ENCODE measurements at places on chromosomes 7 and 10. TPM values are rescaled to one million over a fixed set of nuclear protein-coding genes. Genes with fewer than 3 reads are reported as not detected.

The C10orf67 gene
- total RNA-seq, result not detected

The CTAGE6 gene
- not detected for total RNA-seq

The PTN gene
- 19.5 TPM for total RNA-seq

The NXPH1 gene
- not detected for total RNA-seq

The OR2A12 gene
- total RNA-seq, result not detected

The ASIC3 gene
- total RNA-seq, result 0.12 TPM

The MUC12 gene
- 8.7 TPM for total RNA-seq

The CYP2C9 gene
- not detected for total RNA-seq

The CCDC136 gene
- 7.7 TPM for total RNA-seq

The SPAM1 gene
- total RNA-seq, result not detected

The PSMA2 gene
- 340 TPM for total RNA-seq

The CLRN3 gene
- not detected for total RNA-seq

The CYP2E1 gene
- 2.5 TPM for total RNA-seq

The DDC gene
- total RNA-seq, result not detected

DNA sequence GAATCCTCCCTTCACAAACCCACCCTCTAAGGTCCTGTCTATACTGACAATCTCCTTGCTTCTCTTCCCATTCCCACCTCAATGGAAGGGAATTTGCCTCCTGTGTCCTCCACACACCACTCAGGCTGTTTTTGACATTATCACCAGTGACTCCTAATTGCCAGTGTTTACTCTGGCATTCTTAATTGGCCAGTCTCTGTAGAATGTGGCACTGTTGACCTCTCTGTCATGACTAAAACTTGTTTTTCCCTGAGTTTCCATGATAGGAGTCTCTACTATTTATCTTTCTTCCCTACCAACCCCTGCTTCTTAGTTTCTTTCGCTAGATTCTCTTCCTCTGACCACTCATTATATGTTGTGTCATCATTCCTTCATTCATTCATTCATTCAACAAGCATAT is 12.1 kb downstream of the SLC16A12 start:
- no peak for DNase-seq

DNA sequence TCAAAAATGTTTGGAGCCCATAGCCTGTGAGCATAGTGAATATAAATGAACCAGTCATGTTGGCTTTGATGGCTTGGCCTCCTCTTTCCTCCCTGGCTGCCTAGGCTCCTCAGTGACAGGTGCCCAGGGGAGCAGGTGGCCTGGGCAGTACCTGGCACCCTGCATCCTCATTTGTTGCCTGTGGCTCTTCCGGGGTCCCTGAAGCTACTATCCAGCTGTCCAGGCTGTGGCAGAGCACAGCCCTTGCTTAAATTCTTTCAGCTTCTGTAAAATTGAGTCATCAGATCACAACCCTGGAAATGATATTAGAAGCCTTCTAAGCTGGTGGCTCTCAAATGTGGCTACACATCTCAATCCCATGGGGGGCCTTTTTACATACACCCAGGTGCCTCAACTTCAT is 525.4 kb downstream of the GALNT17 start:
- no peak for DNase-seq

DNA sequence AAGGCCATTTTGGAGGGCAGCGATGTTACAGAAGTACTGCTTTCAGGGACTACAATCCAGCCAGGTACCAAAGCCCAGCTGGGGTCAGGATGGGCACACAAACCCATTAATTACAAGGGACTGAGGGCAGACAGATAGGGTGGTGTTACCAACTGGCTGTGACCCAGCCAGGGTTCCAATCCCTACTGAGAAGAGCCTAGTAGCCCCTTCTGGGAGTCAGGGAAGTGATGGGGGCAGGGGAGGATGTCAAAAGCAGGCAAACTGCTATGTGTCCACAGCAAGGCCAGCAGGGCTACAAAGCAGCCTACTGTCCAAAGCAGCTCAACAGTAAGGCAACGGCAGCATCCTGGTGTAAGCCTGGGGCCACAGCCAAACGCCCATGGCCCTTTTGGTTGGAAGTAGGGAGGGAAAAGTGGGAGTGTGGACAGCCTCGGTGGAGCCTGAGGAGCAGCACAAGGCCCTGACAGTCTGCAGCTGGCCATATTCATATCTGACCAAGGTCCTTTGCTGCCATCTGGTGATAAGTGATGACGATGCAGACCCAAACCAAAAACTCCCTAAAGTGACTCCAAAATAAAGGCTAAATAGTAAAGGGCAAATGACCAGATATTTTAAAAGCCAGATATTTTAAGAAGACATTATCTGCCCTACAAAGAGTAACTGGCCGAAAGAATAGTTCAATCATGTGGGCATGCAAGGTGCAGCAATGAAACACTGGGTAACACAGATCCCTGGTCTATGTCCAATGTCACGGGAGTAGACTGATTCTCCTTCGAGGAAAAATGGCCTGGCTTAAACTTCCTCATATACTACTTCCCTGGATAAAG is 56.9 kb downstream of the XPNPEP1 start:
- DNase-seq, result no peak

GRCh38 chr10:106765241-106765754 is 399.2 kb downstream of the SORCS1 start:
- DNase-seq, result no peak

DNA sequence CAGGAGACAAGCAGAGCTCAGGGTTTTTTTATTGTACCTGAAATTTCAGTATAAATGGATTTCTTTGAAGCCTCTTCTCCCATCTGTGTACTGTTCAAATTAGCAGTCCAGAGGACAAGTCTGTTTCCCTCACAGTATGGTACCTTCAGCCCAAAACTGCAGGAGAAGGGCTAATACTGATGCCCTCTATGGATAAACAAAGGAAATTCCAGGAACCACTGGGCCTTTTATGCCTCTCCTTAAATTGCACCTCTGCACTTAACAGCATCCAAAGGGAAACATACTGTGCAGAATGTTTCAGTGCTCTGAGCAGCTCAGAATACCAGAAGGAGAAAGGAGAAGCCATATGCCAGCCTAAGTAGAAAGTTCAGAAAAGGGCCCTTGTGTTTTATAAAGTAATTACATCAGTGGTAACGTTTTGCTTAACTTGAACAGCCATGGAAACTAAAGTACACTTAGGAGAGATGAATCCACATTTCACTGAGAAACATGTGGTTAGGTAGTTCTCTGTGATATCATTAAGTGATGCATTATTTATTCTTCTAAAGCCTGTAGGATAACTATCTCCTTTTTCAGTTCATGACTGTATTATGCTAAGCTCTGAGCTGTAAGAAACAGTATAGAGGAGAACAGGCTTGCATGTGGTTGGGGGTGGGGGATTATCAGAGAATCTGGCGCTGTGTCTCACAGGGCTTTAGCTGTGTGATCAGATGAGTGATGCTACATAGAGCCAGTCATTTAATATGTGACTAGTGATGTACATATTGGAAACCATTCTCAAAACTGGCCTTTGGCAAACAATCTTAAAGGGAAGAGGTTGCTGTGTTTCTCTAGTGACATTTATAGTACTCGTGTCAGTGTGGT is 111.3 kb downstream of the POU6F2 start:
- DNase-seq, result no peak

- DNase-seq, result no peak
Measured at GRCh38 chr7:128928882-128929788, 8.6 kb upstream of the IRF5 start.

- DNase-seq, result no peak
Measured at GRCh38 chr7:157714166-157715070, 377.6 kb downstream of the DNAJB6 start.

GRCh38 chr7:80884511-80885195 is 34.2 kb downstream of the SEMA3C start:
- no peak for DNase-seq

DNA sequence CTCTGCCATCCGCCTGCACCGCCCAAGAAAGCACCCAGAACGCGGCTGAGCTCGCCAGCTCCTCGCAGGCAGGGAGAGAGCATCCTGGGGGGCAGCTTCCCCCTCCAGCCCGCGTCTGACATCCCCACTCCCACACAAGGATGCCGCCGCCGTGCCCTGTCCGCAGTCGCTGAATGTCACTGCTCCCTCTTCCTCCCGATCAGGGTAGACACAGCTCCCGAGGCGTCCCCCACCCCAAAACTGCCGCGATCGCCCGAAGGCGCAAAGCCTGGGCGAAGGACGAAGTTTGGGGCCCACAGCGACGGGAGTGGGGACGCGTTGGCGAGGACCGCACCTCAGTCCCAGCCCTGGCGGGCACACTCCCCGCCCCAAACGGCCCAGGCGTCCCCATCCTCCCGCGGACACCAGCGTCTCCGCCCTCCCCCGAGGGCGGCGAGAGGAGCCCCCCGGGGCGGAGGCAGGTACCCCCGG is 1.5 kb upstream of the KAT6B start:
- peak; percentile 13 for DNase-seq

GRCh38 chr10:32963096-32963495 is 5.1 kb upstream of the ITGB1 start:
- peak; percentile 17 for DNase-seq

GRCh38 chr10:35417313-35417625 is 81.0 kb downstream of the CCNY start:
- DNase-seq, result no peak

GRCh38 chr7:159158125-159158887 is 13.6 kb upstream of the VIPR2 start:
- DNase-seq, result no peak

DNA sequence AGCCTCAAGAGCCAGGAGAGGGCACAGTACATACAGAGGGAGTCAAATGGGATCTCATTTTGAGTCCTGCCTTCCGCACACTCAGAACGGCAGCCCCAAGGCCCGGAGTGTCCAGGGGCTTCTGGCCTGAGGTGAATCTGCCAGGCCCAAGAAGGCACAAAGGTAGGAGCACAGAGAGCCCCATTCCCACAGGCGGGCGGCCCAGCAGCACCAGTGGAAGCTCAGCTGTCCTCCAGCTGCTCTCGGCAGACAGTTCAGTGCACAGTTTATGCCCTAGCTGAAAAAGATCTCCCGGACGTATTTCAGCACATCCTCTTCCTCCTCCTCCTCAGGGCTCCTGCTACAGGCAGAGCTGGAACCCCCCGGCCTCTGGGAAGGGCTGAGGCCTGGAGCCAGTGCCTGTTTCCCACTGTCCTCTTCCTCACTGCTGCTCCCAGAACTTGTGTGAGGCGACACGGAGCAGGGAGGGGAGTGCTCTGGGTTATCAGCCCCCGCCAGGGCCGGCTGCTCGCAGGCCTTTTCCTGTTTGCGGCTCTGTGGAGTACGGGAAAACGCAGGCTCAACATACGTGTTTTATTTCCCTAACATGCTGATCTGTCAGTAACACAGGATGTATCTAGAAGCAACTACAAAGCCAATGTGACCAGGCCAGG is 4.0 kb downstream of the CYREN start:
- DNase-seq, result no peak

- peak; percentile 80 for DNase-seq
Measured at GRCh38 chr10:123287594-123288247, 133.5 kb downstream of the BUB3 start.

GRCh38 chr10:131647789-131648188 is 253.0 kb upstream of the PPP2R2D start:
- no peak for DNase-seq

- no peak for DNase-seq
Measured at GRCh38 chr7:100154651-100155491, 3.7 kb downstream of the TRAPPC14 start.

GRCh38 chr10:133529576-133529946 is 2.4 kb downstream of the CYP2E1 start:
- DNase-seq, result no peak

- DNase-seq, result no peak
Measured at GRCh38 chr7:133815611-133816210, 311.4 kb upstream of the LRGUK start.

- no peak for DNase-seq
Measured at GRCh38 chr10:124619802-124620490, 124.2 kb downstream of the FAM53B start.
